ENCODE measurements at places on chromosomes 12 and 14. TPM values are rescaled to one million over a fixed set of nuclear protein-coding genes. Genes with fewer than 3 reads are reported as not detected.

- no peak for DNase-seq
Measured at GRCh38 chr14:65821224-65821753, 408.8 kb downstream of the FUT8 start.

GRCh38 chr12:15829949-15830348 is 40.8 kb upstream of the EPS8 start:
- DNase-seq, result peak; percentile 71

- DNase-seq, result no peak
Measured at GRCh38 chr14:81797315-81797714, 263.7 kb upstream of the SEL1L start.

- peak; percentile 19 for DNase-seq
Measured at GRCh38 chr12:116674643-116675183, 63.2 kb downstream of the SPRING1 start.

MAX gene
- 41.1 TPM for total RNA-seq

TMEM132D gene
- not detected for total RNA-seq
